ENCODE measurements at places on chromosomes 11 and 22.

- DNase-seq, result no peak
Measured at GRCh38 chr11:2621894-2622293, 77.9 kb downstream of the KCNQ1OT1 start.

- no peak for DNase-seq
Measured at GRCh38 chr11:38538866-38539680, 1941.0 kb upstream of the RAG2 start.

DNA sequence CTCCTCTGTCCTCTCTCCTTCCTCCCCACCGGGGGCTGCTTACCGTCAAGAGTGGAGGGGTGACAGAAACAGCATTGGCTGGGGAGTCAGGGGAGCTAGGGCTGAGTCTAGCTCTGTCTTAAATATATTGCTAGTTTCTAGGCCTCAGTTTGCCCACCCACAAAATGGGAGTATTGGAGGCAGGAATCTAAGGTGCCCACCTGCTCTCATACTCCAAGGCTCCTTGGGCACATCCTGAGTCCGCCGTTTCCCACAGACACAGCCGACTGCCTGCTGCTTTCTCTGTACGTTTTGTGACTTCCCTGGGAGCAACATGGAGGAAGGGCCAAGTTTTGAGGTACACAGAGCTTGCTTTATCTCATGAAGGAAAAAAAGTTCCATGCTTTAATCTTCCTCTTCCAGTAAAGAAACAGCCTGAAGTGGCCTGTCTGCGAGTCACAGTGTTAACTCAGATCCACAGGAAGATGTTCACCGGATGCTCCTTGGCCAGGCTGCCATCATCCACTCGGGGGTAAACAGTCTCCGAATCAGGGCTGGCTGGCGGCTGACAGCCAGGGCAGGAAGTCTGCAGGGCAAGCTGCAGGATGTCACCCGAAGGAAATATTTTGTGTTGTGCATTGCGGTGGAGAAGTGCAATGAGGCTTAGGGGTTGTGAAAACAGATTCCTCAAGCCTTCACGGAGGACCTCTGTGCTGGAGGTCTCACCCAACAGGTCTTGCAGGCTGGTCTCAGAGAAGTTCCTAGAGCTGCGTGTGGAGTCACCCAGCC lies 11.0 kb upstream of the CERK start:
- peak; percentile 64 for DNase-seq

- DNase-seq, result no peak
Measured at GRCh38 chr11:119783466-119784400, 54.7 kb upstream of the NECTIN1 start.

GRCh38 chr22:32077151-32077550 lies 34.1 kb downstream of the SLC5A1 start:
- DNase-seq, result no peak

GRCh38 chr22:17057959-17058814 lies 26.6 kb upstream of the IL17RA start:
- peak; percentile 73 for DNase-seq

DNA sequence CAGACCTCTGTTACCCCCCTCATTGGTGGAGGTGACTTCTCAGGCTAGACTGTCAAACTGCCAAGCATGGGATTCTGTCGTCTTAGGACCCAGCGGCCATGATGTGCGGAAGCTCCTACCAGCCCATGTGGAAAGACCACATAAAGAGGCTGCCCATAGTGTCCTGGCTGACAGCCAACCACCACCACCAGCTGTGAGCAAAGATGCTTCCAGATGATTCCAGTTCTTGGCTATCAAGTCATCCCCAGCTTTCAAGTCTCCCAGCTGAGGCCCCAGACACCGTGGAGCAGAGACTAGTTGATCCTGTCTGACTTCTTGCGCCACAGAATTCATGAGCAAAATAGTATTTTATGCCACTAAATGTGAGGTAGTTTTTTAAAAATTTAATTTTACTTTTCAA lies 32.9 kb downstream of the SCUBE1 start:
- DNase-seq, result no peak

- no peak for DNase-seq
Measured at GRCh38 chr11:77510851-77511250, 37.0 kb upstream of the PAK1 start.

DNA sequence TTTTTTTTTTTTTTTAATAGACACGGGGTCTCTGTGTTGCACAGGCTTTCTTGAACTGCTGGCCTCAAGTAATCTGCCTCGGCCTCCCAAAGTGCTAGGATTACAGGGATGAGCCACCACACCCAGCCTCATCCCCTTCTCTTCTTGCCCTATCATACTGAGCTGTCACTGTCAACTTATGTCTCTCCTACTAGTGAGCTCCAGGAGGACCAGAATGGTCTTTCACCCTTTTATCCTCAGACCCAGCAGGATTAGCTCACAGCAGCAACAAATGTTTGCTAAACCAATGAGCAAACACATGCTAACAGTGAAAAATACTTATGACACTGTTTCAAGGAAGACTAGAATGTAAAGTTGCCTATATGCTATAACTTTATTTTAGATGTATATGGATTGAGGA lies 6.4 kb upstream of the NXF1 start:
- DNase-seq, result no peak

- DNase-seq, result no peak
Measured at GRCh38 chr11:132590986-132591385, 941.3 kb downstream of the OPCML start.

DNA sequence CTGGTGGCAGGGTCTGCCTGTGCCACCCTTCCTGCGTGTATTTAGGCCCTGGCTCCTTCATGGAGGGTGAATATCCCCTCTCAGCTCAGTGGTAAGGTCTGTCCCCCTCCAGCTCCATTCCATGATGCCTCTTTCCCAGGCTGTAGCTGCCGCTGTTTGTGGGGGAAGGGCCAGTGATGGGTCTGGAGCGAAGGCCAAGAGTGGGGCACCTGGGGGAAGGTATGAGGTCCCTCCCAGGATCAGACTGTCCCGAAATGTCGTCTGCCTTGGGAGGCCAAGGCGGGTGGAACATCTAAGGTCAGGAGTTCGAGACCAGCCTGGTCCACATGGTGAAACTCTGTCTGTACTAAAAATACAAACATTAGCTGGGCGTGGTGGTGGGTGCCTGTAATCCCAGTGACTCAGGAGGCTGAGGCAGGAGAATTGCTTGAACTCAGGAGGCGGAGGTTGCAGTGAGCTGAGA lies 1.1 kb downstream of the CD151 start:
- DNase-seq, result no peak

DNA sequence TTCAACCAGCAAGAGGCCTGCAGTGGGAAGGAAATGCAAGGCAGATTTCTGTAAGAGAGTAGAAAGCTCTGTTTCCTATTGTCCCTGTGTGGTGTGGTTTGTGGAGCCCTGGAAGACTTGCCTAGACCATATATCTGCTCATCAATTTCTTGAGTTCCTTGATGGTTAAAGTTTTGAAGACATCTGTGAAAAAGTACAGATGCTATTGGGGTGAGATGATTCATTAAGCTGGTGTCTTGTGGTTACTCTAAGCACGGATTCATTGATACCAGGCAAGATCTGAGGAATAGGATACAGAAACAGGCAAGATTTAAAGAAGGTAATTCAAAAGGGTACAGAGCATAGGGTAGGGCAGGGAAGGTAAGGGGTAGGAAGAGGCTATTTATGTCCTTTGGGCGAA lies 275.8 kb upstream of the SESN3 start:
- no peak for DNase-seq

DNA sequence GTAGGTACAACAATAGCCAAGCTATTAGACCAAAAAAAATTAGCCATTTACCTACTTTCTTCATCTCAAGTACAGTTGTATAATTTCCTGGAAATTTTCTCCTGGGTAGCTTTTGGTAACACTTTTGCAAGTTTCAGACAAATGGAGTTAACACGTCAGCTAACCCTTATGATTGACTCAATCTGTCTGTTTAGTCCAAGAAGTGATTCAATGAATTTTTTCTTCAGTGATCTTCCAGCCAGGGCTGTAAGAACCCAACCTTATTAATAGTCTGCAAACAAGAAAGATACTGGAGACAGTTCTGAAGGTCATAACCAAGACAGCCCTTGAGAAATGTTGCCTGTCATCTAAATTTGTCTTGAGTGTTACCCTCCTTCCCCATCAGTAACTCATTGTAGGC lies 30.1 kb upstream of the FIBIN start:
- no peak for DNase-seq

DNA sequence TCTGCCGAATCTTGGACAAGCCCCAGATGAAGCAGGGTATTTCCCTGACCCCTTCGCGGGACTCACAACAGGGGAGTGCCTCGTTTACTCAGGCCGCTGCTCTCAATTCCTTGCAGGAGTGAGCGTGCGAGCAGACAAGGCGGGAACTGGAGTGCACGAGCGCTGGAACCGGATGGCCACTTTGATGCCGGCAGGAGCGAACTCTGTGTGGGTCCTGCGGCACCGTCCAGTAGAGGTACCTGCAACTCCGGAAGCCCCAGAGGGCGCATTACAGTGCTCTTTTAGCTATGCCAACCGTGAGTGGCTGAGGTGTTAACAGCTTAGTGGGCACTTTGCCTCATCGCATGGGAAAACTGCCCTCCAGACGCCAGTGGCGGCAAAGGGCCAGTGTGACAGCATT lies 182.3 kb upstream of the ANO3 start:
- no peak for DNase-seq

DNA sequence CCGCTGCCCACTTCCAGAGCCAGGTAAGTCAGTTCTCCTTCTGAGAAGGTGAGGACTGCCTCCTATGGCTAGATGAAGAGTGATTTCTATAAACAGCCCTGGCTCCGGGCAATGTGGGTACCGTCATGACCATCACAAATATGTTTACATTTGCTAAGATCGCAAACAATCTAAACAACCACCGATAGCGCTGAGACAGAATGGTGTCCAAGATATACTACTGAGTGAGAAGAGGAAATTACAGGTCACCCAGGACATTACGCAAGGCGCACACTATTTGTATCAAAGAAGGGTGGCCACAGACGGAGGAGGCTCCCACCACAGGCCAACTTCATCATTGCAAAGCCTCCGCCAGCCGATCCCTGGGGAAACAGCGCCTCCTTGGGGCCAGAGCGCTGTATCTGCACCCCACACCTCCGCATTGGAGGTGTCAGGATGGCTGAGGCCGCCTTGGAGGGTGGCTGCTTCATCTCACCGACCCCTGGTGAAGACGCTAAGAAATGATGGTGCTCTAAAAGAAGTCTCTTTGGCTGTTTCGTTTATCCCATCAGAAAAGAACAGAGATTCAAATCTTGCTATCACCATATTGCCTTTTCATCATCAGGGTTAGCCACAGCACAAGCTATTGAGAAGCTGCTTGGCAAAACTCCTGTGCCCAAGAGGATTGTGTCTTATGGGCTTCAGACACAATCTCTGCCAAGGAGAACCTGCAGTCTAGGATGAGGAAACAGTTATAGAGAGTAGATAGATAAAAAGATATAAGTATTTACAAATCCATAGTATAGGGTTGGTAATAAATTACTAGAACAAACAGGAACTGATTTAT lies 12.3 kb upstream of the ASRGL1 start:
- peak; percentile 84 for DNase-seq

Data from left lung (tissue), 14 donors.